ENCODE measurements at places on chromosomes 5 and 9.
A peak's percentile ranks its signal among the peaks of the same experiment; 100 is the strongest.

DNA sequence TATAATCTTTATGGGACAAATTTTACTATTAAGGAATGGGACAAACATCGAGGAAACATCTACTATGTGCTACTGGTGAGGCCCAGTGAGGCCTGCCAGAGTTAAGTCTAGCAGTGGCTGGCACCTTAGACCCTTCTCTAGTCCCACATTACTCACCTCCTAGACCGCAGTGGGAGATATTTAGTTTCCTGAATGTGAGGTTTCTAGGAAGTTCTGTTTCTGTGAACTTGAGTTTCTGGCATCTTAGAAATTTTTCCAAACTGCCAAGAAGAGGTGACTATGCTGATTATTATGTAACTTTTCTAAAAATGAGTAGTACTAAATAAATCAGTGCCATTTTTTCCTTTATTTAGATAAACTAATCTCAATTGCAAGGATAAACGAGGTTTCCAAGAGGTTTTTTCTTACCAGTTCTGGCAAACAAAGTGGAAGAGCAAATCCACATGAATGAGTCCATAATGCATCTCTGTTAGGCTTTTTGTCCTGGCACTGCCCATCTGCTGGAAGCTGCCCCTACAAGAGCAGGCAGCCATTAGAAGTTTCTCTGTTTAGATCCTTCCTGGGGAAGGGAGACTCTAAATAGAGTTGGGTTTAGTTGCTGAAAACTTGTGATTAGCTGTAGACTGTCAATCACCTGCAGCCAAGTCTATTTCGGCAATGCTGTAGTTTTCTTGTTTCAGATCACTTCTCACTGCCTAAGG lies 348.7 kb downstream of the MAN2A1 start:
- H3K27me3 ChIP-seq, result no peaks in the 10 kb centered on the region
- no peak overlapping the region for H3K4me3 ChIP-seq
- no peak for DNase-seq
- H3K36me3 ChIP-seq, result peaks cover 3% of the 10 kb centered on the region
- peaks cover 4% of the 10 kb centered on the region for H3K4me1 ChIP-seq

- H3K27ac ChIP-seq, result no peak overlapping the region
- no peaks in the 10 kb centered on the region for H3K4me1 ChIP-seq
- H3K27me3 ChIP-seq, result peaks cover 1% of the 10 kb centered on the region
- no peak overlapping the region for H3K4me3 ChIP-seq
Measured at GRCh38 chr9:92191801-92192200, 76.6 kb upstream of the SPTLC1 start.

GRCh38 chr9:109101810-109102209 lies 17.9 kb downstream of the TMEM245 start:
- no peaks in the 10 kb centered on the region for H3K27me3 ChIP-seq
- peak overlapping the region; percentile 55 for H3K4me3 ChIP-seq
- H3K27ac ChIP-seq, result peak overlapping the region; percentile 89
- peak; percentile 28 for DNase-seq
- peaks cover 64% of the 10 kb centered on the region for H3K4me1 ChIP-seq

DNA sequence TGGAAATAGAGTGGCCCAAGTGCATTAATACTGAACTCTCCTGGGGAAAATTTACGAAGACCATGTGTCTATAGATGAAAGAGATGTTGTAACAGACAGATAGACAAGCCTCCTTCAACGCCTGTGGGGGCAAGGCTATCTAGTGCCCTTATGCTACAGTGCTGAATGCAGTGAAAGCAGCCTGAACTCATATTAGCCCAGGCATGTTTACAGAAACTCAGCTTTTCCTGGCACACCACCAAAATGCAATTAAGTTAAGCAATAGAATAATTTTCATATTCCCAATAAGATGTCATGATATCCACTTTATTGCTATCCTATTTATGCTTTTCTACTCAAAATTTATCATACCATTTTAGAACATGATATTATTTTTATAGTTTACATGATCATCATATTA lies 277.0 kb downstream of the DIRAS2 start:
- H3K4me1 ChIP-seq, result no peaks in the 10 kb centered on the region
- H3K27me3 ChIP-seq, result peaks cover 24% of the 10 kb centered on the region
- H3K4me3 ChIP-seq, result no peak overlapping the region
- no peaks in the 10 kb centered on the region for H3K36me3 ChIP-seq
- H3K27ac ChIP-seq, result no peak overlapping the region

DNA sequence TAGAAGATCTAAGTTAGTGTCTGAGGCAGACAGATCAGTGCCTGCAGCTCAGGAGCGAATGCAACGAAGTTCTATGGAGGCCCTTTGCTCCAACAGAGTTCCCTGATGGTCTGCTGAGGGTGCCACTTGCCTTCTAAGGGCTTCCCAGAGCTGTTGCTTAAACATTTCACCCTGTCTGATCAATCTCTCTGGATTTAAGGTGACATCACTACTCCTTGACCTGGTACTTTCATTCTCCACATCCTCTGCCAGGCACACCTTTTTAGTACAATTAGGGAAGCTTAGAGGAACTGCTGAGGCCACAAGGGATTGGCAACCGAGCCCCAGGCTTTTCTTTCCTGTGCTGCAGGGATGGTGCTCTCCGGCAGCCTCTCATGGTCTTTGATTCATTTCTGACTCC lies 94.2 kb upstream of the IFNK start:
- H3K4me1 ChIP-seq, result peaks cover 11% of the 10 kb centered on the region
- no peak overlapping the region for H3K27ac ChIP-seq
- no peaks in the 10 kb centered on the region for H3K36me3 ChIP-seq

- H3K27ac ChIP-seq, result no peak overlapping the region
- no peak overlapping the region for H3K4me3 ChIP-seq
- no peaks in the 10 kb centered on the region for H3K36me3 ChIP-seq
- no peaks in the 10 kb centered on the region for H3K27me3 ChIP-seq
Measured at GRCh38 chr5:114859438-114859735, 310.3 kb downstream of the TRIM36 start.

GRCh38 chr5:140672455-140673186 lies 755 bp downstream of the DND1 start:
- peaks cover 6% of the 10 kb centered on the region for H3K4me1 ChIP-seq
- DNase-seq, result no peak

GRCh38 chr5:126354012-126354857 lies 69.0 kb upstream of the GRAMD2B start:
- H3K4me3 ChIP-seq, result peak overlapping the region; percentile 12
- H3K27ac ChIP-seq, result no peak overlapping the region
- no peaks in the 10 kb centered on the region for H3K36me3 ChIP-seq
- peaks cover 14% of the 10 kb centered on the region for H3K4me1 ChIP-seq

DNA sequence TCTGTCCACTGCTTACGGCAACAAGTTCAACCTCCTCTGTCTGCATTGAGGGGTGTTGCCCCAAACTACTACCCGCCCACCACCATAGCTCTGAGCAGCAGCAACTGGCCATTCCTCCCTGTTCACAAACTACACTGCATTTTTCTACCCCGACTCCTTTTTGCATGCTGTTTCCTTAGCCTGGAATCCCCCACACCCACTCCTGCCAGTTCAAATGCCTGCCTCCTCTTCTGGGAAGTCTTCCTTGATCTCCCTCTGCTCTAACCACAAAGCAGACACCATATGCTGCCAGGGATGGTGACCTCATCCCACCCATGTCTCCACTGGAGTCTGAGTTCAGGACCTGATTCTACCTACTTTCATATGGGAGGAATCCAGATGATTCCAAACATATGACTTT lies 13.3 kb downstream of the ALDH1B1 start:
- no peak overlapping the region for H3K27ac ChIP-seq
- peaks cover 13% of the 10 kb centered on the region for H3K27me3 ChIP-seq
- no peaks in the 10 kb centered on the region for H3K36me3 ChIP-seq
- no peak overlapping the region for H3K4me3 ChIP-seq
- no peaks in the 10 kb centered on the region for H3K4me1 ChIP-seq
- no peak for DNase-seq

DNA sequence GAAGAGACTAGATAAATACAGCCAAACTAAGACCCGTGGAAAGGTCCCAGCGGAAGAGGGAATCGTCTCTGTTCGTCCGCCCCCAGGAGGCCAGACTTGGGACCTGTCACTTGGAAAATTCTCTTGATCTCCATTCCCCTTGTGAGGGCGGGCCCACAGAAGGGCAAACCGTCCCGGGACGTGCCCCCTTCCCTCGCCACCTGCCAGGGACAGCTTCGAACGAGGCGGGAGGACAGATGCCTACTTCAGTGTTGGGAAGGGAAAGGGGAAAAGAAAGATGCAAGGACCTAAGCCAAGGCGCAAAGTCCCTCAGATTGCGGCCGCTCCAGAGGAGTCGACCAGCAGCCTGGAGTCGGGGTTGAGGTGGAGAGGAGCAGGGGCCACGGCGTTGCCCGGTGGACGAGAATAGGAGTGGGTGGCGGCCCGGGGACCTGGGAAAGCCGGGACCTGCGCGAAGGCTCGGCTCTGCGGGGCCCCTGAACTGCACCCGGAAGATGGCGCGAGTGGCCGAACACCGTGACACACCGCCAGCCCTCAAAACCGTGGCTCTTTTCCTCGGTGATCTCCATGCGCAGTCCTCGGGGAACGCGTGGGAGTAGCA lies 4.4 kb upstream of the EBF1 start:
- no peak for DNase-seq
- H3K27ac ChIP-seq, result no peak overlapping the region
- H3K36me3 ChIP-seq, result peaks cover 2% of the 10 kb centered on the region
- peaks cover 69% of the 10 kb centered on the region for H3K27me3 ChIP-seq
- H3K4me1 ChIP-seq, result peaks cover 35% of the 10 kb centered on the region

- H3K4me3 ChIP-seq, result no peak overlapping the region
- H3K4me1 ChIP-seq, result no peaks in the 10 kb centered on the region
- no peaks in the 10 kb centered on the region for H3K36me3 ChIP-seq
- DNase-seq, result no peak
Measured at GRCh38 chr5:9089893-9090292, 456.0 kb downstream of the SEMA5A start.

DNA sequence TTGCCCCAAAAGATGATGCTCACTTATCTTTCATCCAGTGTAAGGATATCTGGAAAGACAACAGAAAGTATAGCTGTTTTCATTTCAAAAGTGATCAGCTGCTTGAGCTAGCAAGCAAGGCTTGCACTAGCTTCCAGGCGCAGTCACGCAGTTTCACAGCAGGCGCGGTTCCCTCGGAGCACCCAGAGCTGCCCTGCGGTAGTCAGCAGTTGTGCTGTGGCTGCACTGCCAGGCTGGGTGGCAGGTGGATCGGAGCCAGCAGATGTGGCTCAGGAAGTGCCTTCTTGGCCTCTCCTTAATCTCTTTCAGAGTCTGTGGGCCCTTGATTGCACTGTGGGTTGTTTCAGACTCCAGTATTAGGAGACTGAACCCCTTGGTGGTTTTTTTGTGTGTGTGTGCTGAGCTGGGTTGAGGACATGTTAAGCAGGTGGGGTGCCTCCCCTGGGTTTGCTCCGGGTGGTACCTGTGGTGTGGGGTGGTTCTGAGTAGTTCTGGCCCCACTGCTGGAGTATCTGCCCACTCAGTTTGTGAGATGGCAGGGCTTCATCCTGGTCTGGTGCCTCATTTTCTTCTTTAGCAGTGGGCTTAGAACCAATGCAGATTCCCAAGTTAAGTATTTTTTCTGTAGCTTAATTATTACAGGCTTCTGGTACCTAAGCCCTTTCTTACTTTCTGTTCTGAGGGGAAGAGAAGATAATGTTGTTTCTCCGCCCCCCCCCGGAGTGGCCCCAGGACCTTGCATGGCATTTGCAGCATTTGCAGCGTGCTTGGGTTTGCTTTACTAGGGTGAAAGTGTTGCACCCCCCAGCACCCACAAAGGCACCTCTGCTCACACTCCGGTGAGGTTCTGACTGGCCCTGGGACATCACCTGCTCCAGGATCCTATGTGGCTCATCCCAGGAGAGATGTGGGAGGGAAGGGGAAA lies 16.4 kb downstream of the TENT4A start:
- H3K36me3 ChIP-seq, result peaks cover 21% of the 10 kb centered on the region
- peak; percentile 68 for DNase-seq
- H3K27me3 ChIP-seq, result no peaks in the 10 kb centered on the region
- peaks cover 77% of the 10 kb centered on the region for H3K4me1 ChIP-seq
- H3K4me3 ChIP-seq, result peak overlapping the region; percentile 23

- no peaks in the 10 kb centered on the region for H3K4me1 ChIP-seq
- no peak overlapping the region for H3K27ac ChIP-seq
- no peaks in the 10 kb centered on the region for H3K27me3 ChIP-seq
- DNase-seq, result no peak
- no peak overlapping the region for H3K4me3 ChIP-seq
- H3K36me3 ChIP-seq, result no peaks in the 10 kb centered on the region
Measured at GRCh38 chr5:150574818-150575547, 65.5 kb upstream of the SYNPO start.

- H3K4me3 ChIP-seq, result no peak overlapping the region
- no peak for DNase-seq
- H3K27ac ChIP-seq, result no peak overlapping the region
Measured at GRCh38 chr9:94178927-94179326, 80.2 kb upstream of the ZNF169 start.

DNA sequence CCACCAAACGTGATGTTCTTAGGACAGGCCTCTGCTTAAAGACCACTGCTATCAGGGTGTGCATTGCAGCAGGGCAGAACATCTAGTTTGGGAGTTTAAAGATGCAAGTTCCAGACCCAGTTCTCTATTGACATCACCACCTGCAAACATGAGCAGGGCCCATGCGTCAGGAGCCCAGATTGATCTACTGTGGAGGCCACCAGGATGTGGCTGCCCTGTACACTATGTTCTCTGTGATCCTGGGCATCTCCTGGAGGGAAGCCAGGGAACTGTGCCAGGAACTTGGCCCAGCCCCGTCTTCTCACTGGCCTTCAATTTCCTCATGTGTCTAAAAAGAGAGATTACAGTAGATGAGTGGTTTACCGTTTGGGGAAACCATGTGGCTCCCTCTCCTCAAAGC lies 87.1 kb downstream of the PDE6A start:
- no peaks in the 10 kb centered on the region for H3K36me3 ChIP-seq
- no peaks in the 10 kb centered on the region for H3K27me3 ChIP-seq
- DNase-seq, result no peak
- peaks cover 6% of the 10 kb centered on the region for H3K4me1 ChIP-seq
- no peak overlapping the region for H3K27ac ChIP-seq

DNA sequence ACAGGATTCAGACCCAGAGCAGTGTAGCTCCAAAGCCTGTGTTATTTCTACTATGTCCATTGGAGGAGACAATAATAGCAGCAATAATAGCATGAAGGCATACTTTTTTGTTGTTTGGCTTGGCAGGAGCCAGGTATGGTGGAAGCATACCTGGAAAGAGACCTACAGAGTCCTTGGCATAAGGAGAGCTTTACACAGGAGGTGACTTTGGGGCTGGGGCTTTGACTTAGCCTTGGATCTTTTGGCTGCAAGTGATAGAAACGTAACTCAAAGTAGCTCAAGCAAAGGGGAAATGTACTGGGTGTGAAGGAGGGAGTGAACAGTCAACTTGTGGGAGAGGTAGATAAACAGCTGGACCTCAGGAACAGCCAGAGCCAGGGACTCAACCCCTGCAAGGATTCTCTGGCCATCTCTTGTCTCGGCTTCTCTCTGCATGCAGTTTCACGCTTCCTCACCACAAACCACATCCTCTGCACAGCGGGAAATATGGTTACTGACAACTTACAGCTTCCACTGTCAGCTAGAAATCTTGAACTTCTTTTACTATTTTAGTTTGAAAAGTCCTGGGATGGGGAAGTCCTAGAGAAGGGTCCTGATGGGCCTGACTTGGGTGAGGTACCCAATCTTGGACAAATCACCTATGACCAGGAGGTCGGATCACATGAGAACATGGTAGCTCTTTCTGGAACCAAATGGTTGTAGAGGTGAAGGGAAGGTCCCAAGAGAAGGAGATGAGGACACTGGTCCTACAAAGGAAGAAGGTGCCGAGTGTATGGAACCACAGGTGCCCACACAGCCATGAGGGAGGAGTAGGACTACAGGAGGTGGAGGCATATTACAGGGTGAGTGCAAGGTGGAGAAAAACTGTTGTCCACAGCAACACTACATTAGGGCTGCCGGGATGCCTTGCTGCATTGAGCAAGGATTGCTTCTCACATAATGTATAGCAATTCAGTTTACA lies 47.0 kb upstream of the TGFBR1 start:
- peaks cover 14% of the 10 kb centered on the region for H3K27me3 ChIP-seq
- H3K4me3 ChIP-seq, result peak overlapping the region; percentile 75
- peaks cover 28% of the 10 kb centered on the region for H3K36me3 ChIP-seq
- DNase-seq, result peak; percentile 91
- peak overlapping the region; percentile 93 for H3K27ac ChIP-seq

Data from activated CD4-positive, alpha-beta T cell treated with anti-CD3 and anti-CD28 coated beads, Interleukin-2, amount 10 ng/mL, durations not matched to agents 7 days and 5 days (primary cell).